T1000 (cell line): ENCODE measurements at places on chromosomes 4 and X.

- no peak for DNase-seq
Observed at GRCh38 chr4:19675172-19675811, 576.4 kb upstream of the SLIT2 start.

DNA sequence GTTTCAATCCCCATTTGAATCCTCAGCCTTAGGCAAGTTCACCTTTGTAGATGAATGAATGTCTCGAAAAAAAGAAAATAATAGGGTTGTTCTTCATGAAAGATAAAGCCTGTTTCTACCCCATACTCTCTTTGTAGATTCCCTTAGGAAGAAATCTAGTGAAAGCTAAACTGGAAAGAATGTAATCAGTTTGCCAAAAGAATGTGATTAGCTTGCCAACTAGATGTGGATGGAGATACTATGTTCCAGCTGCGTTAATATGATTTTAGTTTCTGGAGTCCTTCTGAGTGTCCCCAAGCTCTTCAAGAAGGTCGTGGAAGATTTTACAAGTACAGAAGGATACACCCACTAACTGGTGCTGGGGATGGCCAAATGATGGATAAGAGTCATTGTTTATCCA, 162.3 kb upstream of the EDNRA start:
- no peak for DNase-seq

DNA sequence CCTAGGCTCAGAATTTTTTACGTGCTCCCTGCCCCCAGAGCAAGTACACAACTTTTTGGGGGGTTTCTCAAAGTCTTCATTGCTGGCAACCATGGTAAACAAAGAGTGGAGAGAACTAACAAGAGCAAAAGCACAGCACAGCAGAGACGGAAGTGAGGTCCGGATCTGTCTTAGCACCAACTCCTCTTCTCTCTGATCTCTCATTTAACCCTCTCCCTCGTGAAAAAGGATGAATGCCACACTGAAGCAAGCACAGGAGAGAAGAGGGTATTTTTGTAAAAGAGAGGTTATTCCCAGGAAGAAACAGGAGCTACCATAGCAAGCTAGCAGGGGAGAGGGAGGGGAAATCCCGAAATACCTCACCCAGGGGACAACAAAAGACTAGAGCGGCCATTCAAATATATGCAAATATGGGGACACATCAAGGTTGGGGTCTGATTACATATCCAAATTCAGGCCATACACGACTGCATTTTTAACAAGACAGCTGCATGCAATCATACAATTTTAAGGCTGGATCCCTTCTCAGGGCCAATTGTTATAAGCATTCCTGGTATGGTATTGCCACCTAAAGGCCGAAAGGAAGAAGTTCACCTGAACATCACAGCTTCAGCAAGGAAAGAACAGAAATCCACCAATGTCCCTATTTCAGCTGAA, 46.6 kb downstream of the CD40LG start:
- no peak for DNase-seq

DNA sequence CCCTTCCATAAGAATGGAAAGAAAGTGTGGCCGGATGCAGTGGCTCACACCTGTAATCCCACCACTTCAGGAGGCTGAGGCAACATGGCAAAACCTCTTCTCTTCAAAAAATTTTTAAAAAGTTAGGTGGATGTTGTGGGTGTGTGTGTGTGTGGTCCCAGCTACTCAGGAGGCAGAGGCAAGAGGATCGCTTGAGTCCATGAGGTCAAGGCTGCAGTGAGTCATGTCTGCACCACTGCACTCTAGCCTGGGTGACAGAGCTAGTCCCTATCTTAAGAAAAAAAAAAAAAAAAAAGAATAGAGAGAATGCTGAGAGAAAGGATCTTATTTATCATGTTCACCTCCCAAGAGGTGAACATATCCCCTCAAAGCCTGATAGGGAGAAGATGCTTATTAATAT, 492.1 kb upstream of the SMIM31 start:
- DNase-seq = no peak

DNA sequence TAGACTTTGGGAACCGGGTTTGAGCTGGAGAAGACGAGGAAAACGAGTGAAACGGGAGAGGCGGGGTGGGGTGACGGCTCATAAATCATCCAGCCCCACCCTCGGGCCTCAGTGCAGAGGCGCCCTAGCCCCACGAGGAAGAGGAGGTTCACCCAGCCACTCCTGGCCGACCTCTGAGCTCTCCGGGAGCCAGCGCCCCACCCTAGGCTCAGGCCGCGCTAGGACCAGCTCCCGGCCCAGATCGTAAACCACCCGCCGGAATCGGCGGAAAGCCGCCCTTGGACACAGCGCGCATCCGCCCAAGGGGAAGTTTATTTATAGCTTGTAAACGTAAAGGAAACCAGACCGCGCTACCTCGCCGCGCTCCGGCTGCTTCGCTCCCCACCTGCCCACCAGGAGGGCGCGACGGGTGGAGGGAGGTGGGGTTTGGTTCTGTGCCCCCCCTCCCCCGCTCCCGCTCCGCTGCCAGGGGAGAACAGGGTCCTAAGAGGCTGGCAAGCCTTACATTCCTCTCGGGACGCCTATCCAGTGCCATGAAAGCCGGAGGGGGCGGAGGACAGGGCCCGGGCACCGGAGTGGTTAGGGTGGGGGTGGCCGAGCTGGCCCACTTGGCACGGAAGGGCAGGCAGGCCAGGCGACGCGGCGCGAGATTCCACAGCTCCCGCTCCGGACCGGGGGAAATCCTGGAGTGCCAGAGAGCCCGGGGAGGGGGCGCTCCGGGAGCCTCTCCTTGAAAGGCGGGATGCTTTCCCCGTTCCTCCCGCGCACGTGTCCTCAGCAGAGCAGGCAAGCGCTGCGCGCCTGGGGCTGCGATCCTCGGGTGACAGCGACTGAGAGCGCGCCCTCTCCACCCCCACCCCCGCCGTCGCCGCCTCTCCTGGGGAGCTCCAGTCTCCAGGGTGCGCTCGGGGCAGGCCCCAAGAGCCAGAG, 84.2 kb downstream of the BCOR start:
- DNase-seq = peak; percentile 3

DNA sequence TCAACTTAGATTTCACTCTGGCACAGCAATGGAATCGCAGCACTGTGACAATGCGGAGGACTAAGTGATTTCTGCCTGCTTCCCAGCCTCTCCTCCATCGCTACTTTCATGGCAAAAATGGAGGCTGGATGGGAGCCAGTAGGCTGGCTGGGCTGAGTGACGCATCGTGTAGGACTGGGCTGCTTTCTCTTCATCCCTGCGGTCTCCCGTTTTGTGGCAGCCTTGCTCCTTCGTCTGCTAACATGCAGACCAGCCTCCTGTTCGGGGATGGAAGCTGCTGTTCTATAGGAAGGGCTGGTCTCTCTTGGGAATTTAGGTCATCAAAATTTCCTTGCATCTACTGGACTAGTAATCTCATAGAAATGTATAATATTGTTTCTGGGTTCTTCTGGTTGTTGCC, 15.8 kb upstream of the RGS12 start:
- DNase-seq = no peak

DNA sequence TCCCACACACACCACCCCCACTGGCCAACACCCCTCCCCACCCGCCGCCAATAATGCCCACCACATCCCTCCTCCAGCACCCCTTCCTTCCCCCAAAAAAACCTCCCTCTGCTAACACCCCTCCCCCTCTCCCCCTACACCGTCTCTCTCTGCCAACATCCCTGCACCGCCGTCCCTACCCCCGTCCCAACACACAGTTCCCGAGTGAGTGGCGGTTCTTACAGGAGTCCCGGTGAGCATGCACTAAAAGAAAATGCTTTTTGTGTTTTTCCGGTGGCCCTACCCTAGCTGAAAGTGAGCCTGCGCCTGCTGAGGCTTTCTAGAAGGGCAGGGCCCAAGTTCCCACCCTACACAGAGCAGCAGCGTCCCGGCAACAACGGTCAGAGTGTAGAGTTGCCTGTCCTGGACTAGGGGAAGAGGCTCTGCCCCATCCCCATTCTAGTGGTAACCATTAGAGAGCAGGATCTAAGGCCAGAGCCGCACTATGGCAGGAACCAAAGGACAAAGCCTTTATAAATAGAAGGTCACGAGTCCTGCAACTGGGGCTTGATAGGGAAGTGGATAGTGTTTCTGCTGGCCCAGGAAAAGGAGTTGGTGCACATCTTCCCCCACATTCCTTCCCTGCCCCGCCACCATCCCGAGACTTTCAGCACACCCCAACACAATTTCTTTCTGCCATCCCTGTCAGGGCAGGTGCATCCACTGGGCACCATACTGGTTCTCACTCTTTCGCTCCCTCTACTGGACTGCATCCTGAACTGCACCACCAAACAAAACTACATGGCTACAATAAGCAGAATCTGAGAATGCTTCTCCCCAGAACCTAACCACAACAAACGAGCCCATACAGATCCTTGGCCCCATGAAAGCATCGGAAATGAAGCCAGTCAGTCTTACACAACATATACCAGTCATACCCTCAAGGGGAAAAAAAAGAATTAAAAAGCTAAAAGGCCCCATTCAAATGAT, 78.1 kb upstream of the PAGE3 start:
- DNase-seq = no peak

DNA sequence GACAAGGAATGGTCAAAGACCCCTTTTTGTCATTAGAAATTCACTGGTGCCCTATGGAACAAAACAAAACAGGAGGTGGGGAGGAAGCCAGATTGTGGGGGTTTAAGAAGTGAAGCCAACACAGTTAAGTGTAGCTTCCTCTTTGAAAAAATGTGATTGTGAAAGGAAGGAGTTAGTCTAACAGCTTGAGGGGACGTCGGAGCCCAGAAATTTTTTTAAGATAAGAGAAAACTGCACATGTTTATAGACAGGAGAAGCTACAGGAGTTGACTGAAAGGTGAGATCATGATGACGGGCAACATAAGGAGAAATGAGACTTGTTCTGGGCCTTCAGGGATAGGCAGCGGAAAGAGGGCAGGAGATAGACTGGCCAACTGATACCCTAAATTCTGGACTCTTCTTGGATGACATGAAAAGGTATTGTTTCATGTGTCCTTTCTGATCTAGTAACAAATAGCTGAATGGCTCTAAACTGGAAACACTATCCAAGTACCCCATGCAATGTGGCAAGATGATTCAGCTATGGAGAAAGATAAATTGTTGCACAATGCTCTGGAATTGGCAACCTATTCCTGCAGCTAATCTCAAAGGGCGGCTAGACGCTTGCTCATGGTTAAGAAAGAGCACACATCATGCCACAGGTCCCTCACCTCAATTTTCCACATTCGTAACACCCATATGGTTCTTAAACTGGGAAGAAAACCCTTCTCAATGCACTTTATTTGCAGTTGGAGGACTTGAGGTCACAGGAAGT, 3.7 kb upstream of the HDAC8 start:
- no peak for DNase-seq

GRCh38 chrX:130524476-130525194, 122.8 kb downstream of the RBMX2 start:
- no peak for DNase-seq

DNA sequence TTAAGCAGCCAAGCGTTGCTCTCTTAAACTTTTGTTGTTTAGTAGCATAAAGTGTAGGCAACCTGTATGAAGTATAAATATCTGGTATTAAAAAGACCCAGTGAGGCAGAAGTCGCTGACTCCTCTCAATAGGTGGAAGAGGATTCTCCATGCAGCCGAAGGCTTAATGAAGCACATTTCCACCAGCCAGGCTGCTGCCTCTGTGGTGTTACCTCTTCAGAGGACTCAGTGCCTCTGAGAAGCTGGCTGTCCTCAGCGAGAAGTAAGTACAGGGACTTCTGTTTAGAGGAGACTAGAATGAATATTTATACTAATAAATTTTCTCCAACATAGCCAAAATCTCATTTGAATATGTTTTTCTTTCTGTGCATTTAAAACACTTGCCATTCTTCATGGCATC, 6.0 kb downstream of the SORBS2 start:
- no peak for DNase-seq

DNA sequence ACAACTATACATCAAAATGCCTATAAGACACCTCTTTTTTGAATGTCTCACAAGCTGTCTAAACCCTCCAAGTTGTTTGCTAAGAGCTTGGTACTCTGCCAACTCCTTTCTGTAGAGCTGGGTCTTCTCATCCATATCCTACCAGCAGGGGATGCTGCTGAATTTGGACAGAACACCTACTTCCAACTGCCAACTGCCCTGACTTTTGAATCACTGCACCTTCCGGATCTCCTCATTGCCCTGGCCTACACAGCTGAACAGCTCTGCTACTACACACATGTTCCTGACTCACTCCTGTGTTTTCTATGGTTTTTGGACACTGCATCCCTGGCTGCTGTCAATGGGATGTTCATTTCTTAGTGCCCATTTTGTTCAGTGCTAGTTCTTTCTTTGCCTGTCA, 18.7 kb downstream of the FAM184B start:
- DNase-seq = no peak

DNA sequence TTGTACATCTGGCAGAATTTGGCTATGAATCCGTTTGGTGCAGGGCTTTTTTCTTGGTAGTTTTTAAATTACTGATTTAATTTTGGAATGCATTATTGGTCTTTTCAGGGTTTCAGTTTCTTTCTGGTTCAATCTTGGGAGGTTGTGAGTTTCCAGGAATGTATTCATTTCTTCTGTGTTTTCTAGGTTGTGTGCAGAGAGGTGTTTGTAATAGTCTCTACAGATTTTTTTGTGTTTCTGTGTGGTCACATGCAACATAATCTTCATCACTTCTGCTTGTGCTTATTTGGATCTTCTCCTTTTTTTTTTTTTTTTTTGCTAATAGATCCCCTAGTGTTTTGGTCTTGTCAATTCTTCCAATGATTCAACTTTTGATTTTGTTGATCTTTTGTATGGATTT, 77.6 kb downstream of the FAAH2 start:
- no peak for DNase-seq

DNA sequence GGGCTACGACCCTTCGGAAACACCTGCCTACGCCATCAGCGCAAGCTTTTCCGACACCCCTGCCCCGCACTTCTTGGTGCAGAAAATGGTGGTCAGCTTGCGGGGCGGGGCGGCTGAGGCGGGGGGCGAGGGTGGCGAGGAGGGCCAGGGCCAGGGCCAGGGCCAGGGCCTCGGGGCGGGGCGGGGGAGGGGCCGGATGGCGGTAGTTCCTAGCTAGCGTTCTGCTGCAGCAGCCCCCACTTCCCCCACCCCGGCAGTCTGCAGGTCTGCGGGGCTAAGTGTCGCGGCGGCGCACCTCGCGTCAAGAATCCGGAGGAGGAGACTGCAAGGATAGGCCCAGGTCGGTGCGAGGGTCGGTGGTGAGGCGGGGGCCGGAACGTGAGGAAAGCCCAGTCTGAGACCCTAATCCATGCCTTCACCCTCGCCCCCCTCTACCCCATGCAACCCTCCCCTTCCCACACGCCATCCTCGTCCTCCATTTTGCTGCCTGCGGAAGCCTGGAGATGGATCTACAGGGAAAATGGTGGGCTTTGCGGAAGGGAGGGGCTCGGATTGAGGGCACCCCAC, 600 bp downstream of the BEX4 start:
- no peak for DNase-seq

DNA sequence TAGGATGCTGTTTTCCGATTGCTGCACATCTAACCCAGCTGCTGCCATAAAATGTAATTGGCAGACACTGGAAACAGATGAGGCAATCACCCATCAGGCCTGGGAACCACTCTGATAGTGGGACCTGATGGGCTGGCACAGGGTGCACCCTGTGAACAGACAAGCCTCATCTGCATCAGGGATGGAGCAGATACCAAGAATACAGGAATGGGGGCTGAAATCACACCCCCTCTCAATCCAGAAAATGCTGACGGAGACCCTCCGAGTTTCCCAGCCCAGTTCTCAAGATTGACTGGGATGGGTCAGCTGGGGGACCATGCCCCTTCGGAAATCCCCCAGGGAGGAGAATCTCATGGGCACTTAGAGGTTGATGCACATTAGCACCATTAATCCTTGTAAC, 28.8 kb upstream of the PPP2R2C start:
- no peak for DNase-seq

GRCh38 chr4:102222838-102223409, 122.4 kb downstream of the SLC39A8 start:
- DNase-seq = no peak
